ENCODE measurements at places on chromosomes 11 and 22. TPM values are rescaled to one million over a fixed set of nuclear protein-coding genes. Genes with fewer than 3 reads are reported as not detected.

Gene CABP7
- 0.27 TPM for polyA plus RNA-seq

Gene MCAT
- polyA plus RNA-seq, result 11.6 TPM

Gene FLRT1
- polyA plus RNA-seq, result not detected

Gene JAML
- 33.9 TPM for polyA plus RNA-seq

Gene APOA4
- 9,049 TPM for polyA plus RNA-seq

Gene RAPSN
- 0.81 TPM for polyA plus RNA-seq

Gene ZP1
- polyA plus RNA-seq, result 0.33 TPM

Gene EIF3L
- 266 TPM for polyA plus RNA-seq

Gene MFRP
- polyA plus RNA-seq, result not detected

Gene OR5A1
- polyA plus RNA-seq, result not detected

Gene TESMIN
- polyA plus RNA-seq, result 8.8 TPM

Gene EHF
- polyA plus RNA-seq, result 7.3 TPM

Gene MUC5AC
- not detected for polyA plus RNA-seq

Gene FIBIN
- polyA plus RNA-seq, result 6.1 TPM

Gene MMP8
- not detected for polyA plus RNA-seq

Gene CALCA
- polyA plus RNA-seq, result 0.18 TPM

Gene RASL10A
- 0.74 TPM for polyA plus RNA-seq

Gene ENTHD1
- 0.01 TPM for polyA plus RNA-seq

Gene MAP6
- 2.5 TPM for polyA plus RNA-seq

Gene TEX54
- polyA plus RNA-seq, result not detected

Gene GDPD4
- polyA plus RNA-seq, result not detected

Gene CRYBA4
- 0.06 TPM for polyA plus RNA-seq

Gene PAMR1
- polyA plus RNA-seq, result 1.4 TPM

Gene MS4A4A
- polyA plus RNA-seq, result 9.2 TPM

Gene POU2AF2
- 1.00 TPM for polyA plus RNA-seq

Gene ABCG4
- 0.34 TPM for polyA plus RNA-seq
